ENCODE measurements at places on chromosomes 2 and 18.

GRCh38 chr18:48796491-48797205 lies 154.1 kb downstream of the SMAD7 start:
- DNase-seq, result no peak

- no peak for DNase-seq
These were observed 1.0 kb upstream of the NPHP1 start for GRCh38 chr2:110205660-110206455.

DNA sequence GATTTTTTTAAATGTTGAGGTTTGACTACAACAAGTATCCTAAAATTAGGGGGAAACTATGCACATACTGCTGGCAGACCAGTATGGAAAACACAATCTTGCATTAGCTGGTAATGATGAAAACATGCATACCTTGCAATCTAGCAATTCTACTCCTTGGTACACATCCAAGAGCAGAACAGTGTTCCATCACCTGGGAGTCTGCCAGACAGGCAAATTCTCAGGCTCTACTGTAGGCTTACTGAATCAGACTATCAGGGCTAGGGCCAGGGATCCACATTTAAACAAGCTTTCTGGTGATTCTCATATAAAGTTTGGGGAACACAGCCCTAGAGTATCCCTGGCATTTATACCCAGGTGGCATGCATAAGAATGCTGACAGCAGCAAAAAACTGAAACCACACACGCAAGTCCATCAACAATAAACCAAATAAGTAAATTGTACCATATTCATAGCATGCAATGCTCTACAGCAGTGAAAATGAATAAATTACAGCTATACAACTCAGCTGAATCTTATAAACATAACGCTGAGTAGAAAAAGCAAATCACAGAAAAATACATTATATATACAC lies 13.6 kb downstream of the CDH2 start:
- no peak for DNase-seq

GRCh38 chr18:58539659-58540380 lies 89.1 kb downstream of the ALPK2 start:
- no peak for DNase-seq

GRCh38 chr18:59621027-59621426 lies 76.2 kb downstream of the CCBE1 start:
- DNase-seq, result no peak

DNA sequence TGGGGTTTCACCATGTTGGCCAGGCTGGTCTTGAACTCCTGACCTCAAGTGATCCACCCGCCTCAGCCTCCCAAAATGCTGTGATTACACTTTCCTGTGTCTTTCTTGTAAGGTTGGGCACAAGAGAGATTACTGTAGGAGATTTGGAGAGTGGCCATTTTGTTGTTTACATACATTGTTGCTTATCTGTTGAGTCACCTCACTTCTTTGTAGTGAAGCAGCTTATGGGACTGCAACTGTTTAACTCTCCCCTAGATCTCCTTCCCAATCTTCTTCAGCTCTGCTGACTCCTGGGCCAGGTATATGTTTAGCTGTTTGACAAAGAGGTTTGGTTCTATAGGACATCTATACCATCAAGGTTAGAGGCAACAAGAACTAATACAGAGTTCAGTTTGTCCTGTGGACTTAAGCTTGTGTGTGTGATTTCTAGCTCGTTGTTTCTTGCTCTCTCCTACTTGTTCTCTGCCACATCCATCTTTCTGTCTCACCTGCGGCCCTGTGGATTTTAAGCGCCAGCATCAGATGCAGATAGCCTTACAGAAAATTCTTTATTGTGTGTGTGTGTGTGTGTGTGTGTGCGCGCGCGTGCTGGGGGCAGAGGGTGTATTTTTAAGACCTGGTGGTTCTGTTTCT lies 95.4 kb downstream of the HAUS1 start:
- DNase-seq, result no peak

GRCh38 chr2:102737431-102737830 lies 24.4 kb upstream of the TMEM182 start:
- DNase-seq, result no peak

GRCh38 chr2:161972232-161972631 lies 101.8 kb downstream of the DPP4 start:
- DNase-seq, result no peak

DNA sequence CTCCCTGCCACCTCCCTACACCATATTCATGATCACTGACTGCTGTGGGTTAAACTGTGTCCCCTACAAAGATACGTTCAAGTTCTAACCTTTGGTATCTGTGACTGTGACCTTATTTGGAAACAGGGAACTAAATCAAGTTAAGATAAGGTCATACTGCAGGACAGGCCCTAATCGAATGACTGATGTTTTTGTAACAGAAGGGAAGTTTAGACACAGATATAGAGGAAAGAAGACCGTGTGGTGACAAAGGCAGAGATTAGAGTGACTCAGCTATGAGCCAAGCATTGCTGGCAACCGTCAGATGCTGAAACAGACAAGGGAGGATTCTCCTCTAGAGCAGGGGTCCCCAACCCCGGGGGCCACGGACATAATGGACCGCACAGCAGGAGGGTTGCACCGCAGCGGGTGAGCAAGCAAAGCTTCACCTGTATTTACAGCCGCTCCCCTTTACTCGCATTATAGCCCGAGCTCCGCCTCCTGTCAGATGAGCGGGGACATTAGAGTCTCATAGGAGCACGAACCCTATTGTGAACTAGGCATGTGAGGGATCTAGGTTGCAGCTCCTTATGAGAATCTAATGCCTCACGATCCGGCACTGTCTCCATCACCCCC lies 28.9 kb upstream of the RNF152 start:
- DNase-seq, result no peak

DNA sequence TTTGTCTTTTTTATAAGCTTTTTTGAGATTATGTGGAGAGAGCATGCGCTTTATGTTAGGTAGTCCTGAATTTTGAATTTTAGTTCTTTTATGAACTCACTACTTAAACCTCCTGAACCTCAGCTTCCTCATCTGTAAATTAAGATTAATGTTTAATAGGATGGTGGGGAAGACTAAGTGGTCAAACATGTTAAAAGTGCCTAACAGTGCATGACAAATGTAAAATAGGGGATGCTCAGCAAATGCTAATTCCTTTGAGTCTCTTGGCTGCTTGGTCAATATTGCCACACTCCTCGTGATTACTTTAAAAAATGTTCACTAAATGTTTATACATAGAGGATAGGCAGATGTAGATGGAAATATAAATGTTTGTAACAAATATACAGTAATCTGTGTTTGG lies 6.8 kb downstream of the BIRC6 start:
- no peak for DNase-seq

- no peak for DNase-seq
These were observed 140.6 kb downstream of the VAPA start for GRCh38 chr18:10054366-10054765.

DNA sequence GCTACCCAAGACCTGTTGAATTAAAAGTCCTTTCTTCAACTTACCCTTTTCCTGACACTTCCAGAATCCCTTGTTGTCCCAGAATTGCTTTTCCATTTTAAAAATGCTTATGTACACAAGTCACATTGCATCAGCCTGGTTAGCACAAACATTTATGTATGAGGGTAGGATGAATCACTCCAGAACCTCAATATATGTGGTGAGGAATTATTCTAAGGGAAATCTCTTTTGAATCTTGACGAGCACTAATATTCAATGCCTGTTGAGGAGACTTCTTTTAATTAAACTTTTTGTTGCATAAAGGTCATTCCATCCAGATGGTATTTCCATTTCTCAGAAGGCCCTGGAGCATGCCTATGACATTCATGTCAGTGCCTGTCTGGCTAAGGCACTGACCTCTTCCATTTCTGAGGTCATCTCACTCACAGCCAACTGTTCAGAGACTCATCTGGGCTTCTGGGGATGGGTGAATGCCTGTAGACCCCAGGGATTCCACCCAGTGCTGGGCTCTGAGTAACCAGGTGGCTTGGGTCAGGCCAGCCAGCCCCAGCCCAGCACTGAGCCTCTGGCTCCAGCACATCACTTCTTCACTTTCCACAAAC lies 28.2 kb downstream of the ACMSD start:
- no peak for DNase-seq

- no peak for DNase-seq
These were observed 116.4 kb upstream of the NYAP2 start for GRCh38 chr2:225282858-225283710.

- no peak for DNase-seq
These were observed 34.1 kb upstream of the VWC2L start for GRCh38 chr2:214376618-214377285.

DNA sequence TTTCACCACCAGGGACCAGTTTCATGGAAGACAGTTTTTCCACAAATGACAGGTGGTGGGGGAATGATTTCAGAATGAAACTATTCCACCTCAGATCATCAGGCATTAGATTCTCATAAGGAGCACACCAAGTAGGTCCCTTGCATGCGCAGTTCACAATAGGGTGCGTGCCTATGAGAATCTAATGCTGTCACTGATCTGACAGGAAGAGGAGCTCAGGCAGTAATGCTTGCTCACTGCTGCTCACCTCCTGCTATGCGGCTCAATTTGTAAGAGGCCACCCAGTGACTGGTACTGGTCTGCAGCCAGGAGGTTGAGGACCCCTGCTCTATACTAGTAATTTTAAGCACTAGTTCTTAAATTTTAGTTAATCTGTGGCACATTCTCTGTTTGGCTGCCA lies 107.8 kb downstream of the IKZF2 start:
- no peak for DNase-seq

GRCh38 chr18:33750366-33750765 lies 172.3 kb downstream of the ASXL3 start:
- DNase-seq, result no peak

DNA sequence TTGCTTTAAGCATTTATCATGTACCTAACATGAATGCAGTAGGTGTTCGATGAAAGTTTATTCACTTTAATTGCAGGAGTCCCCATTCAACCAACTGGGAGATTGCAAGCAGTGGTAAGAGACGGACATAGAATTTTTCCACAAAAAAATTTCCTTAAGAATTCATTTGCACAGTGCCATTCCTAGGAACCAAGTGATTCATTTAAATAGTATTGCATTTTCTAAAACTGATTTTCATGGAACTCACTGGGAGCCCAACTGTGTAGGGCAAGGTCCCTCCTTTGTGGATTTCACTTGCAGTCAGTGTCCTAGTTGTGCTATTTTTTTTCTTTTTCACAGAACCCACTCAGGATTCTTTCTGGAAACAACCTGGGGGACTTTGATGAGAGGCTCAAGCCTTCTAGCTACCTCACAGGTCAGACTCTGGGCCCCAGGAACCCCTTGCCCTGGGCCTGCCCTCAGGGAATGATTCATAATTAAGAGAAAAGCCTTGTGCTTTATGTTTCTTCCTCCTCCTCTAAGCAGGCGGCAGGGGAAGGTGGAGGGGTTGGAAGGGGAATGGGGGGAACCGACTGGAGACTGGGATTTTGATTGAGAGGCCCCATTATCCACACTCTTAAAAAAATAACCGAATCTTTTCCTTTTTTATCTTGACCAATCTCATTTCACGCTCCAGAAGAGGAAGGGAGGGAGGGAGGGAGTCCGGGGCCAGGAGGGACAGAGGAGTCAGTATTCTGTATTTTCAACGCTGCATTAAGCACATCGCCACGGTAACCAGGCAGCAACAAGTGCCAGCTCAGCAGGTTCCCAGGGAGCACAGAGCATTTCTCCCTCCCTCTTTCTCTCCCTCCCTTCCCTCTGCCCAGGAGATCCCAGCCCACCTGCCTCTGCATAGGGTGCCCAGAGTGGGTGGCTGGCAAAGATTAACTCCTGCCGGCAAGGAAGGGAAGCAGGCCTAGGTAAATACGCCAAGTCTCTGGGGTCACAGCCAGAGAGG lies 51.8 kb downstream of the PSD4 start:
- no peak for DNase-seq

DNA sequence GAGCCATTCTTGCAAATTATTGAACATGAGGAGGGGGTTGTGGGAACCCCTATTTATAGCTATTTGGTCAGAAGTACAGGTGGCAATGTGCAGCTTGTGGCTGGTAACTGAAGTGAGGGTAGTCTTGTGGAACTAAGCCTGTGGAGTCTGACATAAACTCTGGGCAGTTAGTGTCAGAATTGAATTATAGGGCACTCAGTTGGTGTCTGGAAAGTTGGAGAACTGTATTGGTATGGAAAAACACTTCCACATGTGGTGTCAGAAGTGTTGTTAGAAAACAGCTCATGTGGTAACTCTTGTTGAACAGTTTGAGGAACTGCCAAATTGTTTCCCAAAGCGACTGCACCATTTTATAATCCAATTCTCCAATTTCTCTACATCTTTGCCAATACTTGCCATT lies 7.5 kb downstream of the RALBP1 start:
- DNase-seq, result no peak

DNA sequence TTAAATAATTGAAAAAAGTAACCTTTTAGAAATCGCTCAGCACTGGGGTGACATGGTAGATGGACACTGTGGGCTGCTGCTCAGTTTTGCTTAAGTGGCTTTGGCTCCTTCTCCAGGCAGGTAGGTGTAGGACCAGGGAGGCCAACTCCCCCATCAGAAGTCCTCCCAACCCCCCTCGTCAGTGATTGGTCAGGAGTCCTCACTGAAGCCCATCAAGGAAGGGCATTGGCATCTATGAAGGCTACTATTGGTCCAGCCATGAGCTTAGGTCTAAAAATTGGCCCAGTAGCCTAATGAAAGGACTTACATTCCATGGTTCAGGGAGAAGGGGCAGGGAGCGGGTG lies 34.7 kb downstream of the ST3GAL5 start:
- no peak for DNase-seq

DNA sequence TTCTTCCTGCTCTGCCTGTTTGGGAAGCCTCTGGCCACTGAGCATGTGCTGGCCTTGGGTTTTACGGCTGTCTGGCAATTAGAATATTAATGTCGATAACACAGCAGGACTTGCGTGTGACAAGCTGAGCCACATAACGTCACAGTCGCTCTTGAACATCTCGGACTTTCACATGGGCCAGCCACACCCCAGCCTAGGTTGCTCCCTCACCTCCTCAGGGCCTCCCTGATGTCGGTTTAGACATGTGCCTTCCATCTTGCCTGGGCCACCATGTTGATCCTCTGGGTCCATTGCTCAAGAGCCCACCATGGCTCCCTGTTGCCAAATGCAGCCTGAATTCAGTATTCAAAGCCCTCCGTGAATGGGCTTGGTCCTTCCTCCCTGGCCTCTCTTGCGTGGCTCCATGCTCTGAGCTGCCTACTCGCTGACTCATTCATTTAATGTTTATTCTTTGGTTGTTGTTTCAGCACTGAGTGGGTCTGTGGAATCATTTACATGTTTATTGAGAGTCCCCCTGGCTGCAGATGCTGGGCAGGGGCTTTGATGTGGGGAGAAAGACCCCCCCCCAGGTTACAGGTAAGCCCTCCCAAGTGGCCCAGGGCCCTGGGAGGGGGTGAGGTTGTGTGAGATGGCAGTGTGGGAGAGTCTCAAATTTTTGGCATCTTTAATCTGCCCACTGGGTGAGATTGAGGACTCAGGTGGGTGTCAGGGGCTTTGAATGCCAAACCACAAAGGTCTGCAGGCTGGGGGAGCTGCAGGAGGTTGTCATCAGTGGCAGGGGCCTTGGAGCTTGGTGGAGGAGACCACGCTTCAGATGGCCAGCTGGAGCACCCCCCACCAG lies 62.0 kb downstream of the ODC1 start:
- no peak for DNase-seq

GRCh38 chr2:208036357-208036756 lies 11.0 kb upstream of the PLEKHM3 start:
- no peak for DNase-seq

Data from activated CD8-positive, alpha-beta memory T cell treated with anti-CD3 and anti-CD28 coated beads for 1 hour (primary cell).